ENCODE measurements at places on chromosomes 16 and 17.
A peak's percentile ranks its signal among the peaks of the same experiment; 100 is the strongest.

GRCh38 chr17:36602924-36603384 is 1.6 kb downstream of the MRM1 start:
- peak; percentile 72 for DNase-seq

DNA sequence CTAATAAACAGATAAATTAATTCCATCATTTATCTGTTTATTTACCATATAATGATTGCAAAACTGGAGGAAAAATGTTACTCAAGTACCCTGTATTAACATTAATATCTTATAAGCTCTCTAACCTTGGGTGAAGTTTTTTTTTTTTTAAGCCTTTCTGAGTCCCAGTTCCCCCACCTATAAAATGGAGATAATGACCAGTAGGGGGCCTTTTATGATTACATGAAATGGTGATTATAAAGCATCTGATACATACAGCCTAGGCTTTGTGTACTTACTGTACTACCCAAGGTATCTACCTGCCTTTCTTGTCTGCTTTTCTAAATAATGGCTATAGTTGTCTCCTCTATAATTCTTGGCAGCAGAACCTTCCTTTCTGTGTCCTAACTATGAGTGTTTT is 22.6 kb downstream of the LRRC36 start:
- DNase-seq, result no peak

DNA sequence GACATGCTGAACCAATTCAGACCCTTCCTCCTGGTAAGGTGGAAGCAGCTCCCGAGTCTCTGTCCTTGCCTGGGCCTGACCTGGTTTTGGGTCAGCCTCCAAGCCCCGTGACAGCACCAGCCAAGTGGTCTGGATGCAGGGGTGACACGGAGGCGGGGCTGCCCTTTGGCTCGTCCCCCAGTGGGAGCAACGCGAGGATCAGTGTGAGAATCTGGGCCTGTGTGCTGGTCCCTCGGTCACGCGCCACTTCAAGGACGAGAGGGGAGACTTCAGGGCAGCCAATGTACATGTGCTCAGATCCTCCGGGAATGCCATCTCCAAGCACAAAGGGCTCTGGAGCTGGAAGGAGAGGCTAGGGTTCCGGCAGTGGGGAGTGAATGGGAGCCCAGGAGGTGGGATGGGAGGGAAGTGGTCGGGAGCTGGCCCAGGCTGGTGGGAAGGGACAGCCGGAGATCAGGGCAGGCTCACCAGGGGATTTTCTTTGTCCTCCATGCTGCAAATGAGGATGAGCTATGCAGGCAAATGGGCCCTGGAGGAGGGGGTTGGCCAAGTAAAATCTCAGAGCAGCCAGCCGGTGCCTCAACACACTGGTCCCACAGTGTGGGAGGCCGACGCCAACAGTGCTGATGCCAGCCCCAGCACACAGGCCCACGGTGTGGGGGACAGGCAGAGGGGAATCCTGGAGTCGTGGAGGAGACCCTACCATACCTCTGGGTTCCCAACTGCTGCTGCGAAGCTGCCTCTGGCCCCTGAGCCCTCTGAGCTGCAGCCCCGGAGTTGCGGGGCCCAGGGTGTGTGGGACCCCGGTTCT is 4.2 kb upstream of the NDRG4 start:
- no peak for DNase-seq

- DNase-seq, result no peak
Measured at GRCh38 chr16:85918436-85918835, 19.5 kb downstream of the IRF8 start.

DNA sequence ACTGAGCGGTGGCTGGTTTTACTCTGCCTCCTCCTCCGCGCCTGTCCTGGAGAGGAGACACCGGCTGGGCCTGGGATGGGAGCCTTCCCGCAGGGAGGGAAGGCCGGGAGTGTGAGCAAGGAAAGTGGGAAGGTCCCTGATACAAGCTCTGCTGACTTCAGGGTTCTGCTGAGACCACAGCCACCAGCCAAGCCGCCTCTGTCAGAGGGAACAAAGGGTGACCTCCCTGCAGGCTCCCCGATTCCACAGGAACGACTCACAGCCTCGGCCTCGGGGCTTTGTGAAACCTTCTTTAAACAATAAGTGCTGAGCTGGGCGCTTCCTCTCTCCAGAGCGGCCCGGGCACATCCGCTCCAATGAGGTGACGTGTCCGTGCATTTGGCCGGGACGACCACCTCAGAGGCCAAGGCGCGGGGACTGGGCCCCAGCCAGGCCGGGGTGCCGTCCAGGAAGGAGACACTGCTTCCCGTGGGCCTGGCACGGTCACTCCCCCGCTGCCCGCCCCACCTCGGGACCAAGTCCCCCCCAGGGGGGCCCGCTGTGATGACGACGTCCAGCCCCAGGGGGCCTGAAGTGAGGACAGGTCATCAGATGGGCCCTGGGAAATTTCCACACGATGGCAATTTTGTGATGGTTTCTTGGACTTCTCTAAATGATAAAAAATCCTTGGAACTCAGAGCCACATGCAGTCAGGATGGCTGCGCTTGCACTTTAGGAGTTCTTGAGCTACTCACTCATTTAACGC is 11.8 kb upstream of the CIBAR2 start:
- no peak for DNase-seq

DNA sequence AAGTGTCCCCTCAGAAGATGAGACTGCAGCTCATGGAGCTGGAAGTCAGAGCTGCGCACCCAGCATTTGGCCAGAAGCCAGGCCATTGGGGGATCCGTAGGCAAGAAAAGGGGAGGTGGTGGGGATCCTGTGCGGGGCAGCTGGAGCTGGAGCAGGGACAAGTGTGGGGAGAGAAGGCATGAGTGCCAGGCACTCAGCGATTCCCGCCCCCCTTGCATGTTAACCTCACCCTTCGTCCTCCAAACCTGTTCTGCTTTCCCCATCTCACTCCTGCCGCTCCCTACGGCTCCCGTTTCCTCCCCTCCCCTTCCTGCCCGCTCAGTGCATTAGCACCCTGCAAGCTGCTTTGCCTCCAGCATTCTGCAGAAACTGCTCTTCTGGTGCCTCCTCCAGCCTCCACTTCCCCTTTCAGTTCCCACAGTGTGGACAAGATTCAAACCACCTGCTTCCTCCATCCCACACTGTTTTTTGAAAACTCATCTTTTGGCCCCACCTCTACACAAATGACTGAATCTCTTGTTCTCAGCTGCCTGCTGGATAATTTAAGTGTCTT is 5.6 kb downstream of the ALOX15 start:
- DNase-seq, result no peak

GRCh38 chr16:11078812-11079459 is 134.6 kb downstream of the CLEC16A start:
- DNase-seq, result no peak

- no peak for DNase-seq
Measured at GRCh38 chr17:63832455-63832854, 5.0 kb upstream of the FTSJ3 start.

DNA sequence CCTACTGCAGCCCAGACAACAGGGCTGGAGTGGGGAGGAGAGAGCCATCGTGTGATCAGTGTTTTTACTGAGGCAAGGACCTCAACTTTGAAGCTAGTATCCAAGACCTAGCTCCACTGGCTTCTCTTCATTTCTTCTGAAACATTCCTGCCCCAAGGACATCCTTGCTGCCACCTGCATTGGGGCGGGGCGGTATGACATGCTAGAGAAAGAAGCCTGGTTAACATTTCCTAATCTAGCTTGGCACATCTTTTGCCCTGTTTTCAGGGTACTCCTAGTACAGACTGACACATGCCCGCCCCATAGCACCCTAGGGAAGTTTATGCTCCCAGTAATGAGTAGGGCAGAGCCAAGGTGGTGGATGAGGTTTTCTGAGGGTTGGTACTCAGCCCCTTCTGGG is 17.8 kb upstream of the ANKRD40CL start:
- DNase-seq, result no peak

DNA sequence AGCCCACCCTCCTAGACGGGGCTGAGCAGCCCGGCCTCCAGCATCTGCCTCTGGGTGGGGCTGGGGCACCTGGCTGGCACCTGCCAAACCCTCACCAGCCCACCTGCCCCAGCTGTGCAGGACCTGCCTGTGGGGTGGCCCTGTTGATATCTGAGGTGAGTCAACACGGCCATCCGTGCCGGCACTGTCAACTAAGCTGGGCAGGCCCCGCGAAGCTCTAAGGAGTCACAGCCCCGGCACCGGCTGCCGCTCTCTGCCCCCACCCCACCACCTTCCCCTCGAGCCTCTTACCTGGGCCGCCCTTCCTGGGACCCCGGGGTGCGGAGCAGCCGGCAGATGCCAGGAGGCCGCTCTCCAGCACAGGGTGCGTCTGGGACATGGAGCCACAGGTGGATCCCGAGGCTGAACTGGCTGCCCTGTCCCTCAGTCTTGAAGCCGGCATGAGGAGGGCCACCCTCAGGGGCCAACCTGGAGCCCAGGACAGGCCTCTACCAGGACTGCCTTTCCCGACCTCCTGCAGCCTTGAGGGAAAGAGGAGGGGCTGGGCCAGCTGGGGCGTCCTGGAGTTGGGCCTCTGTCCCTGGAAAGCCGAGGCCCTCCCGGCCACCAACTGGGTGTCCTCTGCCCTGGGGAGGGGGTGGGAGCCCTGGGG is 515 bp downstream of the CBFA2T3 start:
- no peak for DNase-seq

DNA sequence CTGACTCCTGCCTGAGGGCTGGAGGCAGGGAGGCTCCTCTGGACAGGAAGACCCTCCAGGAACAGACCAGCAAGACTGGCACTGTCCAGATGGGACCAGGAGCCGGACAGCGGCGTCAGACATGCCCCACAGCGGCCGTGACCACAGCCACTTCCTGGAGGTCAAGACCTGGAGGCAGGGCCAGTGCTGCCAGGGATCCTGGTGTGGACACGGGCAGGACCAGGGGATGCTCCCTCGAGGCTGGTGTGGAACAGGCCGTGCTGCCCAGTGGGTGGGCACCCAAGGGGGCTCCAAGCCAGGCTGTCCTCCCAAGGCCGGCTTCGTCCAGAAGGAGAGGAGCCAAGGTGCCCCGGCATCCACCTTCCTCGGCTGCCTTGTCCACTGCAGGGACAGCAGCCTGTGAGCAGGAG is 4.5 kb upstream of the CCDC57 start:
- DNase-seq, result no peak

- no peak for DNase-seq
Measured at GRCh38 chr17:2266045-2266864, 37.3 kb downstream of the SMG6 start.

DNA sequence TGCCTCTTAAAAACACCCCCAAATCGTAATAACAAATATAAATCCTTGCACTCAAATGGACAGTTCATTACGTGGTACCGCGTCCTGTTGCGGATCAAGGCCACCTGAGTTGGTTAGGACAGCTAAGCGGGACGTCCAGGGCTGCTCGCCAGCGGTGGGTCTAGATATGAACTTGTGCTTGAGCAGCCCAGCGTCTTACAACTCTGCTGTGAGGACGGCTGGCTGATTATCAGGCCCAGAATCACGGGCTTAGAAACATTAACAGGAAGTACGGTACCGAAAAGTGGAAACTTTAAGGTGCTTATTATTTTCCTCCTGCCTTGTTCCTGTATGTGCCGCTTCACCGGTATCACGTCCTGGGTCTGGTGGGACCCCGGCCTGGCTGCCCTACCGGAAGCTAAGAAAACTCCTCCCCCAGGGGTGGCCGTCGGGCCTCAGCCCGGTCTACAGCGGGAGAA is 832 bp upstream of the SRRM2 start:
- peak; percentile 89 for DNase-seq

- DNase-seq, result no peak
Measured at GRCh38 chr17:75848523-75849278, 4.5 kb upstream of the UNC13D start.

DNA sequence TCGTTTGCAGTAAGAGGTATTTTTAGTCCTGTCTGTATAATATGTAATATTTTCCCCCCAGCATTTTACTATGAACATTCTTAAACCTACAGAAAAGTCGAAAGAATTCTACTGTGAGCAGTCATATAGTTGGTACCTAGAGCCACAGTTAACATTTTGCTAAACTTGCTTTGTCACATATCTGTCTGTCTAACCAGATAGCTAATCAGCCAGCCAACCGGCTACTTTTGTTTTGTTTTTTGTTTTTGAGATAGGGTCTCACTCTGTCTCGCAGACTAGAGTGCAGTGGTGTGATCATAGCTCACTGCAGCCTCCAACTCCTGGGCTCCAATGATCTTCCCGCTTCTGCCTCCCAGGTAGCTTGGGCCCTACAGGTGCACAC is 73.3 kb downstream of the ABCC1 start:
- no peak for DNase-seq

DNA sequence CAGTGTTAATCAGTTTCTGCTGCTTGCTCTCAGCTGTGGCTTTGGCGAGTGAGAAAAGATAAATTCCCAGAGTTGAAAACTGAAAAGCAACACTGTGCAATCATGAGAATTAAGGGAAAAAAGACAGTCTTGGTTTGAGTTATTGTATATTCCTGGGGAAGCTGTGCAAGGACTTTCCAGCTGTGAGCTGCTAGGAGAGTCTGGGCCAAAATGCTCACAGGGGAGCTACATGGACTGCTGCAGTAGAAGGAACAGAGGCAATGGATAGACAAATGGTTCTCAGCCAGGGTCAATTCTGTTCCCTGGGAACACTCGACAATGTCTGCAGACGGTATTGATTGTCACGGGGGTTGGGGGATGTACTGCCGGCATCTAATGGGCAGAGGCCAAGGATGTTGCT is 102.0 kb upstream of the ADAMTS18 start:
- DNase-seq, result no peak

Measured in HuH-7.5 (cell line).